ENCODE measurements at places on chromosomes 7 and 10.
A peak's percentile ranks its signal among the peaks of the same experiment; 100 is the strongest.

DNA sequence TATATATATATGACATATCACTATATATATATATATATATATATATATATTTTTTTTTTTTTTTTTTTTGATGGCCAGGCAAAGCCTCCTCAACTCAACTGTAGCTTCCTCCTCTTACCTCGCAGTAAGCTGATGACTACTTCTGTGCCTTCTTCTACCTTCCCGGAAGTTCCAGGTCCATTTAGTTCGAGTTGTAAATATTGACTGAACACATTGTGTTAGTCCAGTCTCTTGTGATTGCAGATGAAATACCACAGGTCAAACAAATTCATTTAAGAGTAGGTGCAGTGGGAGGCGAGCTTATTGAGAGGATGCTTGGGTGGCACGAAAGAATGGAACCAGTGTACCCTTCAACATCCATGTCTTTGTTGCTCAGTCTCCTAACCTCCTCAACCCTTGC lies 144.6 kb downstream of the ST7 start:
- no peak for DNase-seq

GRCh38 chr7:126569402-126569801 lies 683.3 kb downstream of the GRM8 start:
- no peak for DNase-seq

DNA sequence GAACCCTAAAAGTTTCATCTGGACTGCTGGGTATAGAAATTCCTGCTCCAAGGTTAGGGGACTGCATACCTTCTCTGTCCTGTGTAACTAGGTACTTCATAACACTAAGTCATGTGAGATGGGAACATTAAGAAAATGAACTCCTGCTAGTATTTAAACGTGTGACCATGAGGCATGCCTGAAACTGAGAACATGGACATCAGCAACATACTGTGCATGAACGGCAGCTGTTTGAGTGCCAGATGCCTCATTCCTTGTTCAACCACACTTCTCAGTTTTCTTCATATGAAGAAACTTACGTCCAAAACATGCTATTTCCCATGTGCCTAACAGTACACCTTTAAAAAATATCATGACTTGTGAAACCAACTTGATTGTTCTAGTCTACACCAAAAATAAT lies 88.5 kb downstream of the CREM start:
- DNase-seq: no peak

GRCh38 chr10:18658271-18659124 lies 733 bp upstream of the ARL5B start:
- DNase-seq: peak; percentile 7

DNA sequence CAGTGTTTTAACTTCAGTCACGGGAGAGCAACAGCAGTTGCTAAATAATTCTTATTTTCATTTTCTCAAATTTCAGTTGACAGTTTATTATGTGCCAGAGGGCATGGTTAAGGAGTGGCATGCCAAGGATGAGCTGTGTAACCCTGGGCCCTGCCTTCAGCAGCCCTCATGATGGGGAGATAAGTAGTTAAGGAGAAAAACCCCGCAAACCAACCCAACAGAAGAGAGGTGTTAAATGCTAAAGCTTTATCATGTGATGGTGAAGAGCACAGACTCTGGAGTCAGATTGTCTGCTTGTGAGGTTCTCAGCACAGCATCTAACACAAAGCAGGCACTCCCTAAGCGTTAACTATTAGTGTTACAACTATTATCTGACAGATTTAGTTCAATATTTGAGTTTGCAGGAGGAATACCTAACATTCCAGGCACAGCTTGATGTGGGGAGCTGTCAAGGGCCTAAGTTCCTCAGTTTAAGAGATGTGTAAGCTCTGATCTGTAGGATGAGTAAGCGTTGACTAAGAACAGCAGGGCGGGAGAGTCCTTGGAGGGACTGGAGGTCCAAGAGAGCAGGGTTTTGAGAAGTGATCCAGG lies 29.6 kb downstream of the STAM start:
- DNase-seq: no peak
